PC-3 (cell line): ENCODE measurements at places on chromosomes 7 and 10. TPM values are rescaled to one million over a fixed set of nuclear protein-coding genes. Genes with fewer than 3 reads are reported as not detected.

Gene PRLHR
- not detected in 2 replicates for total RNA-seq

Gene C10orf90
- total RNA-seq: 0.18 and 2.0 TPM in 2 replicates

Gene FAM131B
- 6.9 and 7.7 TPM in 2 replicates for total RNA-seq

Gene GPR26
- total RNA-seq: not detected in 2 replicates

DNA sequence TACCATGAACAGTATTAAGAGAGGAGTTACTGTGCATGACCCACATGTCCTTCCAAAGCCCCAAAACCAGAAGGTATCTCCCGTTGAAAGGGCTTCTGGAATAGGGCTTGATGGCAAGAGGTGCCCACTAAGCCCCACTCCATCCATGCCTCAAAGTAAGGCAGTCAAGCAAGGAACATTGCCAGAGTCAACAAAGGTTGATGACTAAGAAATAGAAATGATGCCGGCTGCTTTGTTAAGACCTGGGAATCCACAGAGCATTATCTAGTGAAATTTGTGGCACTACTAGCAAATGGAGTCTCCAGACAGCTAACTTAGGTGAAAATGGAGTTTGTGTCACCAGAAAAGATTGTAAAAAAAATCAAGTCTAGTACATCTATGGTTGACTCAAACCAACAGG is 6.2 kb downstream of the SFR1 start:
- no peaks in the 10 kb centered on the region for H3K27me3 ChIP-seq
- H3K36me3 ChIP-seq: no peaks in the 10 kb centered on the region
- peaks cover 8% of the 10 kb centered on the region for H3K4me1 ChIP-seq
- H3K4me3 ChIP-seq: no peak overlapping the region

DNA sequence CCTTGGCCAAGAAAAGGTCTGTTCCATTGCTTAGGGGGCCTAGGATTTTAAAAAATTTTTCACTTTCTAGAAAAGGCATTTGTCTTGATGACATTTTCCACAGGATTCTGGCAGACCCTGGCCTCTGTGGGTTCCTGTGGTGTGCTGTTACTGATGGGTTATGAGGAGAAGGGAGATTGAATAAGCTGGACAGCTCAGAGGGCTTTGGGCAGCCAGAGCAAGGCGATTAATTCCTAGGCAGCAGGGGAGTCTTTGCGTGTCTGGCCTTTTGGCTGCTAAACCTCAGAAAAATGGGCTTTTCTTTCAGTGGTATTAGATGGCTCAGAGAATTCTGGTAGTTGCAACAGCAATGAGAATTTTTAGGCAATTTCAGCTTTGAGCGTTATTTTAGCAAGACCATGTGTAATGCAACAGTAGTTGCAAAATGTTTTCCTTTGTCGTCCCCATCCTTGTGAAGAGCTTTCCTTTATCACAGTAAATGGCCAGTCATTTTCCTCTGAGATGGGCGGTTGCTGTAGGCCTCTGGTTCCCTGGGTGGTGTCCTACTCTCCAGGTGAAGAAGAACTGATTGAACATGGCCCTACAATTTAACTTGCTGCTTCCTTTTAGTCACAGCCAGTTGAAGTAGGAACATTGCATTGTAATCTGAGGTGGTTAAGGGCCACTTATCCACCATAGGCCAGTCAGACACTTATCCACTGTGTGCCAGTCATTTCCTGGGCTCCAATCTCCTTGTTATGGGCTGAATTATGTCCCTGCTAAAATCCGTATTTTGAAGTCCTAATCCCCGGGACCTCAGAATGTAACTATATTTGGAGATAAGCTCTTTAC is 43.2 kb downstream of the SH2D4B start:
- H3K27ac ChIP-seq: no peak overlapping the region
- no peak for DNase-seq
- no peaks in the 10 kb centered on the region for H3K36me3 ChIP-seq
- no peaks in the 10 kb centered on the region for H3K27me3 ChIP-seq
- H3K4me3 ChIP-seq: no peak overlapping the region

DNA sequence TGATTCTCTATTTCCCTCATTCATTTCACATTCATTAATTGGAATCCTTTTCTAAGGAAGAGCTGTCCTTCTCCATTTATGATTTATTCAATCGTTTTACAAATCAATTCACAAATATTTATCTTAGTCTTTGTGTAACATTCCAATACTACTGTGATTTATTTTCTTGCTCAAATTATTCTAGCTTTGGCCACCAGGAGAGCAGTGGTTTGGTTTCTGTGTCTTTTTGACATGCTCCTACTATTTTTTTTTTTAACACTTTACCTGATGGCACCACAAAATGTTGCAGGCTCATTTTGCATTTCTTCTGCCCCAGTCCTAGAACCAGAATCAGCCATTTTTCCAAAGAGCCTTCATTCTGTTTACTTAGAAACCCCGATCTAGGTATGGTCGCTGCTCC is 13.3 kb upstream of the RBM33 start:
- no peaks in the 10 kb centered on the region for H3K4me1 ChIP-seq
- H3K27ac ChIP-seq: no peak overlapping the region
- H3K27me3 ChIP-seq: no peaks in the 10 kb centered on the region

DNA sequence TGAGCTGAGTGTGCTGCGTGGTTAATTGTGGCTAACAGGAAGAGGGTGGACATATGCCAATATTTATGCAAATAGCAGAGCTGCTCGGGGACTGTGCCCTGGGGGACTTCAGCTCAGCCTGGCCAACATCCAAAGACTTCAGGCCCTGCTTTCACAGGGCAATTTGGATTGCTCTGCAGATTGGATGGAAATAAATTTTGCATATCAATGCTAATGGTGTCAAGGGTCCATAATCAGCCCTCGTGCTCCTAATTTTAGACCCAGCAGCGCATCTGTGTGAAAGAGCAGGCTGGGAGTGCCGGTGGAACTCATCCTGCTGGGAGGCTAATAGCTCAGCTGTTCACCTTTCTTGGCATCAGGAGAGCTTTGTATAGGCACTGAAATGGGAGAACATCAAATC is 270.1 kb downstream of the TCERG1L start:
- H3K4me3 ChIP-seq: no peak overlapping the region
- H3K4me1 ChIP-seq: no peaks in the 10 kb centered on the region
- no peaks in the 10 kb centered on the region for H3K36me3 ChIP-seq
- no peaks in the 10 kb centered on the region for H3K27me3 ChIP-seq
- DNase-seq: no peak

DNA sequence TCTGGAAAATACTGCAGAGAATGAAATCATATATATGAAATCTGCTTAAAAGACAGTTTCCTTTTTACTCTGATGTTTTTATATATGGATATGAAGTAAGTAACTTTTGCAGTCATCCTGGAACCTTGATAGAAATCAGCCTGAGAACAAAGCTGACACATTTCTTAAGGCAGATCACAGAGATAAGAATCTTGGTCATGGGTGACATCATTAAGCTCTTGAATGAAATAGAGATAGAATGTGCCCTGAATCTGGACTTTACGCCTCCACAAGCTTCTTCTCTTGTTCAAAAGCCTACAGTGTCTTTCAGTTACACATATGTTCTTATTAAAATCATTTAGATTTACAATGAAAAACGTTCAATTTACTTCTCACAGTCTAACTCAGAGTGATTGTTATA is 319.1 kb upstream of the CNTNAP2 start:
- no peaks in the 10 kb centered on the region for H3K4me1 ChIP-seq
- no peak overlapping the region for H3K4me3 ChIP-seq
- no peak overlapping the region for H3K27ac ChIP-seq
- H3K27me3 ChIP-seq: no peaks in the 10 kb centered on the region
- no peak for DNase-seq
- H3K36me3 ChIP-seq: no peaks in the 10 kb centered on the region

DNA sequence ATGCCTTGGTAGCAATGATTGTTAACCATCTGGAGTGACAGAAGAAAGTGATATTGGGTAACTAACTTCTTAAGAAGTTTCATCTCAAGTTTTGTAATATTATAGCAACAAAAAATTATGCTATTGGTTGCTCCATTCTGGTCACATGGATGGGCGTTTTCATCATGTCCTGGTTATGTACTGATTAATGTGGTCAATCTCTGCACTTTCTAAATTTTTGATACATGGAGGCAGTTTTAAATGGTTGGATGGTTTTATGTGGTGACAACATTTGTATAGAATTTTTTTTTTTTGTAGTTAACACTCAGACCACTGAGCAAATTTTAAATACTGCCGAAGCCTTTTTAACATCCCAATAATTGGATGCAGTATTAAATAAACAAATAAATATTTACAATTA is 55.2 kb upstream of the CCAR1 start:
- DNase-seq: peak; percentile 58
- H3K36me3 ChIP-seq: no peaks in the 10 kb centered on the region
- 0 out of 2 replicates have a peak overlapping the region, but pooled peaks have one; percentile 21 for H3K4me3 ChIP-seq
- peak overlapping the region; percentile 80 for H3K27ac ChIP-seq
- no peaks in the 10 kb centered on the region for H3K27me3 ChIP-seq

GRCh38 chr7:132424821-132425724 is 151.2 kb downstream of the PLXNA4 start:
- H3K36me3 ChIP-seq: no peaks in the 10 kb centered on the region
- DNase-seq: no peak
- H3K27ac ChIP-seq: no peak overlapping the region
- peaks cover 20% of the 10 kb centered on the region for H3K4me1 ChIP-seq

DNA sequence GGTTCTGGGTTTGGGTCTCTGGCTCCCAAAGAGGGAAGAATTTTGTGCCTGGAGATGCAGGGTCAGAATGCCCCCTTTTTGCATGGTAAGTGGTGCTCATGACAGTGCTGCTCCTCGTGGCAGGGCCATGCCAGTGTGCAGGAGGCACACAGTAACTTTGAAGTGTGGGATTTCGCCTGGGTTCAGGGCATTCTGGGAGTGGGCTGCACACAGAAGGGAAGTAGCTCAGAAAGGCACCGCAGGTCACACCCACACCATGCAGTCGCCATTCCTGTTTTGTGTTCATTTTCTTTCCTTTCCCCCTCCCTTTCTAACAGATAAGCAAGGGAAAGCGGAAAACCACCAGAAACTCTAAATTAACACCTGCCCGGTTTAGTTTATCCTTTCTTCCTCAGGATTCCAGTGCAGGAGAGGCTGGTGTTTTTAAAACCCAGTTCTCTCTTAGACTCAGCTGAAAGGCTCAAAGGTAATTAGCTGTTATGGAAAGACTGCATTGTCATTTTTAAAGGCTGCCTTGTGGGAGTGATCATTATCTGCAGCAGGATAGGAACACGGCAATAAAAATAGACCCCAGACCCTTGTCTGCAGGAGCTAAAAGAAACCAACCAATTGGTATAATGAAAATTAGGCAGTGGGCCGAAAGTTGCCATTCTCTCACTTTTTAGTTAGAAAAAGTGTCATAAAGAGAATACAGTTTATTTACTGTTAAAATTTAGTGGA is 50.2 kb downstream of the EEPD1 start:
- H3K4me1 ChIP-seq: peaks cover 33% of the 10 kb centered on the region
- no peak for DNase-seq
- no peaks in the 10 kb centered on the region for H3K27me3 ChIP-seq
- no peak overlapping the region for H3K27ac ChIP-seq
- no peak overlapping the region for H3K4me3 ChIP-seq

- H3K27me3 ChIP-seq: no peaks in the 10 kb centered on the region
- no peak overlapping the region for H3K27ac ChIP-seq
- peaks cover 13% of the 10 kb centered on the region for H3K4me1 ChIP-seq
- H3K4me3 ChIP-seq: no peak overlapping the region
- no peak for DNase-seq
These were observed 3.0 kb upstream of the NCAPG2 start for GRCh38 chr7:158707610-158708009.

- no peaks in the 10 kb centered on the region for H3K36me3 ChIP-seq
- peaks cover 24% of the 10 kb centered on the region for H3K27me3 ChIP-seq
- DNase-seq: no peak
- H3K27ac ChIP-seq: no peak overlapping the region
- H3K4me1 ChIP-seq: no peaks in the 10 kb centered on the region
- H3K4me3 ChIP-seq: no peak overlapping the region
These were observed 75.3 kb upstream of the GDF10 start for GRCh38 chr10:47224546-47225218.

DNA sequence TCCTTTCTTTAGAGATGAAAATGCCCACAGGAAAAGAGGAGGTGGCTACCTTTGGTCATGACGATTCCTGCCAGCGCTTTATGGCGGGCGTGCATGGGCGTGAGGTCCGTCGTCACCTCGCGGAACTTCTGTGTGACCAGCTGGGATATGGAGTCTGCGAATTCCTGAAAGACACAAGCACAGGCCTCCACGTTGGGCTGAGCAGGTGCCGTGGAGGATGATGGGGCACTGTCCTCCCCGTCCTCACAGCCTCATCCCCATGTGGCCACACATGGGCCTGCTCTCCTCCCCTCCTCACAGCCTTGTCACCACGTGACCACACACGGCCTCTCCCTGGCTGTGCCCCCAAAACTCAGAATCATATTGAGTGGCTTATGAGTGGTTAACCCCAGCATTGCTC is 214.7 kb downstream of the WDR37 start:
- H3K4me3 ChIP-seq: no peak overlapping the region
- no peaks in the 10 kb centered on the region for H3K36me3 ChIP-seq
- no peak overlapping the region for H3K27ac ChIP-seq

DNA sequence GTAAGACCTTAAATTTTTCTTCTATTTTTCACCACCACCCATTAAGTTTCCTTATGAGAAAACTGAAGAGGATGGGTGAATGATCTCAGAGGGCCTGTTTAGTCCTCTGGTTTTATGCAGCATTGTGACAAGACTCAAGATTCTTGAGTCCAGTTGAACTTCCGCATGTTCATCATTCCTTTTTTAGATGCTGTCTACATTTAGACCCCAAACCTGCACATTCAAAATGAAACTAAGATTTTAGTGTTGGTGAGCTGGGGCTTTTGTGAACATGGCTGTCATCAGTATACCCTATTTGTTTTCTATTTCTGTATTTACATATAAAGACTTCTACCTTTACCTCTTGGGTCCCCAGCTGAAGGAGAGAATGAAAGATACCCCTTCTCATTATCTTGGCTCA is 31.1 kb downstream of the NET1 start:
- H3K4me1 ChIP-seq: peaks cover 8% of the 10 kb centered on the region; the same call in 1 of the 2 replicates
- H3K27me3 ChIP-seq: no peaks in the 10 kb centered on the region
- no peak for DNase-seq
- no peak overlapping the region for H3K27ac ChIP-seq
- H3K4me3 ChIP-seq: no peak overlapping the region

DNA sequence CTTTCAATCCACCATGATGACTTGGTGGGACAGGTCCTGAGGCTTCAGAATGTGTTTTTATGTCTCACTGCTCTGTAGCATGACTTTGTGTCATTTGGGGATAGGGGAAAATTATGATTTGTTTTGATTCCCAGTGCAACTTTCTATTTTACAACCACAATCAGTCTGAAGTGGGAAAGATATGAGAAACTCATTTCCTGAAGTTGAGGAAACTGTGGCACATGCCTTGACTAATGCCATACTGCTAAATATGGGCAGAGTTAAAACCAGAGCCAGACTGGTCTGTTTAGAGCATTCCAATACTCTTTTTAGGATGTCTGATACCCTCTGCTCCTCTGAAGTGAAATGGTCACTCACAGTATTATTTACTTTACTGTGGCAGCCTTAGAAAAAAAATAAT is 307.7 kb downstream of the ADRA2A start:
- no peak overlapping the region for H3K27ac ChIP-seq
- no peak for DNase-seq
- H3K27me3 ChIP-seq: no peaks in the 10 kb centered on the region
- no peak overlapping the region for H3K4me3 ChIP-seq
- no peaks in the 10 kb centered on the region for H3K36me3 ChIP-seq
- no peaks in the 10 kb centered on the region for H3K4me1 ChIP-seq
